ENCODE measurements at places on chromosomes 2 and 18.

- DNase-seq: no peak
Measured at GRCh38 chr2:12265646-12266045, 451.1 kb upstream of the TRIB2 start.

GRCh38 chr2:101113441-101114267, 37.5 kb downstream of the TBC1D8 start:
- peak; percentile 83 for DNase-seq

- peak; percentile 97 for DNase-seq
Measured at GRCh38 chr2:1366546-1367134, 46.6 kb upstream of the TPO start.

- DNase-seq: no peak
Measured at GRCh38 chr2:111705711-111706336, 178.2 kb downstream of the ANAPC1 start.

DNA sequence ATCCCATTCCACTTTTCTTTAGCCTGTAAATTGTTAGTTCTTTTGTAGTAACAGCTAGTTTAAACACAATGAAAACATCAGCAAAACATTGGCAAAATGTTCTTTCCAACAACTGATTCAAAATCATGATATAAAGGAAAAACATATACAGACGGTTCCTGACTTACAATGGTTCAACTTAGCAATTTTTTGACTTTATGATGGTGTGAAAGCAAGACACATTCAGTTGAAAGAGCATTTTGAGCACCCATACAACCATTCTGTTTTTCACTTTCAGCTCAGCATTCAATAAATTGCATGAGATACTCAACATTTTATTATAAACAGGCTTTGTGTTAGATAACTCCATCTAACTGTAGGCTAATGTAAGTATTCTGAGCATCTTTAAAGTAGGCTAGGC, 185.1 kb downstream of the NOL4 start:
- no peak for DNase-seq

GRCh38 chr2:7449298-7449697, 532.1 kb downstream of the RNF144A start:
- no peak for DNase-seq

All from NCI-H2081 (cell line).